ENCODE measurements at places on chromosomes 6 and 20.

GRCh38 chr6:143505111-143505510 is 6.4 kb downstream of the FUCA2 start:
- no peak for DNase-seq

DNA sequence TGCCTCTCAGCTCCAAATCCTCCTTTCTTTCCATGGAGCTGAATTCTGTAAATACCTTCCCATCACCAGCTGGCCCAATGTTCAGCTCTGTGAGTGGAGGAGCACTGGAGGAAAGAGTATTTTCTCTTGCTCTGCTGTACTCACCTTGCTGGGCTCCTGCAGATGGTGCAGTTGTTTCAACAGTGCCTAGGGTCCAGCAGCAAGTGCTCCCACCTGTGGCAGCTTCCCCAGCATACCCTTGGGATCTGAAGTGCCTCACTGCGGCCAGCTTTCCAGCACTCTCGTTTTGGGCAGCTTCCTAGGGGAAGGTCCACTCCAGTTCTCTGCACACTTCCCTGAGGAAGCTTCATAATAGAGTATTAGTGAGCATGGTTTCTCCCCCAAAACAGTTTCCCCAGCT is 170.9 kb downstream of the ARHGAP18 start:
- no peak for DNase-seq

- DNase-seq: no peak
These were observed 319.6 kb upstream of the POU3F2 start for GRCh38 chr6:98514796-98515195.

DNA sequence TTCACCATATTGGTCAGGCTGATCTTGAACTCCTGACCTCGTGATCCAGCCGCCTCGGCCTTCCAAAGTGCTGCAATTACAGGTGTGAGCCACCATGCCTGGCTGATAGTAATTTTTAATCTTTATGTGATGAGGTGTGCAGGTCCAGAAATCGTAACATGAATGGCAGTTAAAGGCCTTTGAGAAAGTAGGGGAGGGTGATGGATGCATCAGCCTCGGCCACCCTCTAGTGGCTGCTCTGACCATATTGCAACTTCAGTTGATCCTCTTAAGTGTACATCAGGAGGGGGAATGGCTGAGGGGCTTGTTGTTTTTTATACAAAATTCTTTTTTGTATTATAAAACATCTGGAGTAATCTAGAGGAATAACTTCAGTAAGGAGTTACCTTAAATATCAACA is 193.0 kb downstream of the ZFAND3 start:
- peak; percentile 59 for DNase-seq

DNA sequence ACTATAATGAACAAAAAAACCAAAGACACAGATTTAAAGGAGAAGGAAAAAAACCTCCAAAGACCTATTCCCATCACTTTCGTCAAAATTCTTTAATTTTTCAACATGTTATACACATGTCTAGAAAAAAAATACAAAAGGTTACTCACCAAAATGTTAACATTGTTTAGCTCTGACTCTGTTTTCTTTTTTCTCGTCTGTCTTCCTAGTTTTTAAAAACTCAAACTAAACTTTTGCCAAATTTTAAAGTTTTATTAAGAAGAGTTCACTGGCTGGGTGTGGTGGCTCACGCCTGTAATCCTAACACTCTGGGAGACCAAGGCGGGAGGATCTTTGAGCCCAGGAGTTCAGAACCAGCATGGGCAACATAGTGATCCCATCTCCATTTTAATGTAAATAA is 10.8 kb downstream of the MCUR1 start:
- no peak for DNase-seq

GRCh38 chr6:119672725-119673124 is 323.2 kb upstream of the MAN1A1 start:
- DNase-seq: no peak

DNA sequence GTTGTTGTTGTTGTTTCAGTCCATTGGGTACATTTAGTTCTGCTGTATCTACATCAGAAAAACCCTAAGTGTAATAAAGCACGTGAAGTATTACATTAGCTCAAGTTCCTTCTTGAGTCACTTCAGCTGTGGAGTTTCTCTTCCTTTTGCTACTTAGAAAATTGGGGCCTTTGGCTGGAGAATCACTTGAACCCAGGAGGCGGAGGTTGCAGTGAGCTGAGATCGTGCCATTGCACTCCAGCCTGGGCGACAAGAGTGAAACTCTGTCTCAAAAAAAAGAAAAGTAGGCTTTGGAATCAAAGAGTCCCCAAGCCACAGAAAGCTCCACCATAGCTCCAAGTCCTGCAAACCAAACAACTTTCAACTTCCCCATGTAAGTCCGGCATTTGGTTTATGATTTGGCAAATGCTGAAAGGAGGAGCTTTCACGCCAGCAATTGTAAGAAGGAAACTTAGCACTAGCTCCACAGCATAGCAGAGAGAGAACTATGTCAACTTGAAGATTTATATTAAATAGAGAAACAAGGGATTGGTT is 56.5 kb upstream of the RNF144B start:
- DNase-seq: no peak

GRCh38 chr6:113293423-113293740 is 563.8 kb upstream of the MARCKS start:
- no peak for DNase-seq

- no peak for DNase-seq
These were observed 5.8 kb downstream of the HDGFL1 start for GRCh38 chr6:22575190-22575589.

- no peak for DNase-seq
These were observed 329.4 kb upstream of the MAN1A1 start for GRCh38 chr6:119678961-119679360.

GRCh38 chr20:1206366-1207148 is 3.3 kb downstream of the C20orf202 start:
- no peak for DNase-seq

DNA sequence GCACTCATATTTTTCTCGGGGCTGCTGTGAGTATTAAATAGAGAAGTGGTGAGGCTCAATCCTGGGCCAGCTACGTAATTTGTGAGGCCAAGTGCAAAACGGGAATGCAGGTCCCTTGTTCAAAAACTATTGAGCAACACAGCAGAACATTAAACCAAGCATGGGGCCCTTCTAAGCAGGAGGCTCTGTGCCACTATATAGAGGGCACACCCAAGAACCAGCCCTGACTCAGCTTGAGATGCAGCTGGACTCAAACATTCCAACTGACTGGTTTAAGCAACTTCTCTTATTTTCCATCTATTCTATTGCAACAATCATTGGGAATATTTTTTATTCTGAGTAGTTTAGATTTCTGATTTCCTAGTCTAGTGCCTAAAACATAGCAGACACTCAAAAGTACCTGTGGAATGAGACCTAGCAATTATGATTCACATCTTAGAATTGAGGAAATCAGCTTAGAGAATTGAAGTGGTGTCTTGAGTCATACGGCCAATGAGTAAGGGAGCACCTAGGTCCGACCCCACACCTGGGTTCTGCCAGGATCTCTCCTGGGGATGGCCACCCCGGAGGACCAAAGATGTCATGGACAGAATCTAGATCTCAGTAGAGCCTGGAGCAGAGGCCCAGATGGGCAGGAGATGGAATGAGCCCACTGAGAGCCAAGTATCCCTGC is 1.3 kb downstream of the SIRPB2 start:
- no peak for DNase-seq

DNA sequence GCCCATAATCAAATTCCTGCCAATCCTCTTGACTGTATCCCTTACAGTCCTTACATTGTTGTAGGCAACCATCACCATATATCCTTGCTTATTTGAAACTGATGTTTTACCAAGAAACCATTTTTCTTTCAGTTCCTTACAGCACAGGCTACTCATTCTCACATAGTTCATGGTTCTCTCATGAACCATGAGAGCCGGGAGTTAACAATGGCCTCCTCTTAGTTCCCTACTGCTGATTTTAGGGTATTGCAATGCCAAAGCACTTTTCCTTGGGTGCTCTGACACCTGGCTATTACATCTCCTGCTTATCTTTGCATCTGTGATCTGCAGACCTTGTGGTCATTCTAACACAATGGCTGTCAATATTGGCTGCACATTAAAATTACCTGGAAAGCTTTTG is 133.4 kb downstream of the MYB start:
- DNase-seq: no peak

- DNase-seq: no peak
These were observed 33.7 kb downstream of the SLC9A8 start for GRCh38 chr20:49846206-49846807.

- no peak for DNase-seq
These were observed 163.3 kb downstream of the CD83 start for GRCh38 chr6:14280766-14281293.

DNA sequence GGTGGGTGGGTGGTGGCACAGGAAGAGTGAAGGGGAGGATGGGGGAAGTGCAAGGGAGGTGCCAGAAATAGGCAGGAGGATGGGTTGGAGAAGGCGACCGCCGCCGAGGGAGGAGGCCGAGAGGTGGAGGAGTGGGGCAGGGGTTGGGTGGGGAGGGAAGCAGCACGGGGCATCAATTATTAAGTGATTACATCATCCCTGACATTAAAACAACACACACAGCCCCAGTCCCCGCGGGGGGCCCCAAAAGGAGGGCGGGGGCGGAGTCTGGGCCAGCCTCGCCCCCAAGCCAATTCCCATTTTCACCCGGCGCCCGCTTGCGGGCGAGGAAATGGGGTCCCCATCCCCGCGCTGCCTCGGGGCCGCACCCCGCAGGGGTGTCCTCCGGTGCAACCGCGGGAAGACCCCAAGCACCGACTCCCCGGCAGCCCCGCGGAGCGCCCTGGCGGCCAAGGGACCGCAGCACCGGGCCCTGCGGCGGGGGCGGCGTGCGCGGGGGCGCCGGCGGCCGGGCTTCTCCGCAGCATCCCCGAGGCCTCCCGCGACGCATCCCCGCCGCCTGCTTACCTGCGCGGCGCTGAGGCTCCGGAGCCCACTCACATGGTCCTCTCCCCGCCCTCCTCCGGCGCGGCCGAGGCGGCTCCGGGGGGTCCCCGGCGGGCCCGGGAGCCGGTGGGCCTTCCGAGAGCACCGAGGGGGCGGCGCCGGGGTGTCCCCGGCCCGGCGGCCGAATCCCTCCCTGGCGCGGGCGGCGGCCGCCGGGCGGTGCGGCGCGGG is 663 bp downstream of the FYN start:
- DNase-seq: peak; percentile 73

- no peak for DNase-seq
These were observed 187.0 kb downstream of the PDE7B start for GRCh38 chr6:136038531-136038930.

DNA sequence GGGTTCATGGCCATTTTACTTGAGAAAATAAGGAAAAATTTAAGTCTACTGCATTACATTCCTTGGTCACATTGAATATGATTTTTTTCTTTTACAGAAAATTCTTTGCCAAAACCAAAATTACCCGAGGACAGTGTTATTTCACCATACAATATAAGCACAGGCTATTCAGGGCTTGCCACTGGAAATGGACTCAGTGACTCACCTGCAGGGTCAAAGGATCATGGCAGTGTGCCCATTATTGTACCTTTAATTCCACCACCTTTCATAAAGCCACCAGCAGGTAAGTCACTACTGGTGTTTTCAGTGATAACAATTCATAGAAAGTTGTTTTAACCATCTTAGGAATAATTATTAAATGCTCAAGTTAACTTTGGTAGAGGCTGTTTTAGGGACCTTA is 16.2 kb downstream of the SOBP start:
- DNase-seq: no peak

DNA sequence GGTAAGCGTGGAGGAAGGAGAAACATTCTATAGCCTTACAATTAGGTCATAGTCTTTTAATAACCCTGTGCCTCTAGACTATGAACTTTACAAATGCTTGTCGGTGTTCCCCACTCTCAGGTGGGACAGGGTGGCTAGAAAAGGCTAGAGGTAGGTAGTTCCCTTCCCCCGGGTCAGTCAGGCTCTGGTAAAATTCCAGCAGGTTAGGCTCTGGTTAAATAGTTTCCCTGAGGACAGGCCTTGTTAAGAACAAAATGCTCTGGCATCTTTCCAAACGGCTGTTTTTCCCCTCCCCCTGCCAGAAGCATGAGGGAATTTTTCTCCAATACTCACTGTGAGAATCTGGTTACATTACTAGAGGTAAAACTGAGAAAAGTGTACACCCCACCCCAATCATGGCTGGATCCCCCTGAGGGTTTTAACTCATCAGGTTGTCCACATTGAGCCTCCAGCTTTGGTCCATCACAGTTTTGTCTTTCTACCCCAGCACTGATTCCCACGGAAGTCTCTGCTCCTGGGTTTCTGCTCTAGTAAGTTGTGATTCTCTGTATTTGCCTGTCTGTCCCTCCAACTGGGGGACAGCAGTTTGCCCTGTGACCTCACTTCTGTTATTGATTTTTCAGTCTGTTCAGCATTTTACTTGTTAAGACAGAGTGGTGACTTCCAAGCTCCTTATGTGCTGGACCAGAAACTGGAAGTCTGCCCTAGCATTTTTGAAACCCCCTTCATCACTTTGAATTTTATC is 84.7 kb upstream of the ADGRF1 start:
- no peak for DNase-seq

DNA sequence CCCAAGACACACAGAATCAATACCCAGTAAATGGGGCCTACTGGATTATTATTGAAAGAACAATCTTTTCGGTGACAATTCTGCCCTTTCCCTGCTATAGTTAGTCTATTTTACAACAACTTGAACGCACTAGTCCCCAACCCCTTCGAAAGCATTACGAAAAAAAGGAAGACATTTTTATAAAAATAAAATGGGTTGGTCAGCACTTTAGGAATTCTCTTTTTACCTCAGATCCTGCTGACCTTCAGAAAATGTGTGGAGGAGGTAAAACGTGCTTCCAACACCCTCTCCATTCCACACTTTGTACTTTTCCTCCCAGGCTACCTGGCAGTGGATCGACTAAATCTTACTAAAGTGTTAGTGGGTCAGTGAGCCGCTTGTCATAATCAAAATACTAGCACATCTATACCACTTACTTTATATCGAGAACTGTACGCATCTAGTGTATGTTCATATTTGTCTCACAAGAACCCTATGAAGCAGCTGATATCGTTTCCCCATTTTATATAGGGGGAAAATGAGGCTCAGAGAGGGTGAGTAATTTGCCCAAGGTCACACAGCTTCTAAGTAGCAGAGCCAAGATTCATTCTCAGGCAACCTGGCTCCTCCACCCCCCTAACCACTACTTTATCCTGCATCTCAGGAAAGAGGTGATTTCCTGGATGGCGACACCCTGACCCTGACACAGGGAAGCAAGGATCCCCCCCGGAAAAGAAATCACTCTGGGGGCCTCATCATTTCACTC is 10.6 kb downstream of the NFATC2 start:
- no peak for DNase-seq
